ENCODE measurements at places on chromosomes 5 and 9.

- no peak for DNase-seq
Observed at GRCh38 chr9:121226175-121226574, 24.5 kb upstream of the RAB14 start.

- peak; percentile 36 for DNase-seq
Observed at GRCh38 chr5:177300236-177300880, 3.2 kb downstream of the RAB24 start.

DNA sequence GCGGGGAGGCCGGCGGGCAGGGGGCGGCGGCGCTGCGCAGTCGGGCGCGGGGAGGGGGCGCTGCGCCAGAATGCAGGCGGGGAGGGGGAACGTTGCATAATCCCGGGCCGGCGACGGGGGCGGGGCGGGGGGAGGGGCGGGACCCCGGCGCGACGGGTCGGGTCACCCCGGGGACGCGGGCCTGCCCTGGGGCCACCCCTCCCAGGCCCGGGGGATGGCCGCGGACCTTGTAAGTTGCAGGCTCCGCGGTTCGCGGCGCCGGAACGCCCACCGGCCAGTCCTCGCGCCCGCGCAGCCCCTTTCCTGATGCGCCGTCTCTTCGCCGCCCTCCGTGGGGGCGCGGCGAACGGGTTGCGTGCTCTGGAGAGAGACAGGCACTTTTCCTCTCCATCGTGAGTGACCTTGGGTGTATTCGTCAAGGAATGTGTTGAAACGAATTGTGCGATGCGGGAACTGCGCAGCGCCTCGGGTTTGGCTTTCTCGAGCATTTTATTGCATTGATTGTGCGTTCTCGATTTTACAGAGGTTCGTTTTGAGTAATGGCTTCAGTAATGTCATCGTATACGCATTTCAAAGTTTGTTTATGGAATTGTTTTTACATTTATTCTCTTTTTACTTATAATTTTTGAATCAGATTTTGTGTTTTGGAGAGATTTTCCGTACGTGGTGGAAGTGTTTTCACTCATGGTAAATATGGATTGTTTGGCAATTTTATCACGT is 802 bp downstream of the SPIN1 start:
- no peak for DNase-seq

GRCh38 chr5:36367524-36367923 is 65.8 kb upstream of the RANBP3L start:
- no peak for DNase-seq

DNA sequence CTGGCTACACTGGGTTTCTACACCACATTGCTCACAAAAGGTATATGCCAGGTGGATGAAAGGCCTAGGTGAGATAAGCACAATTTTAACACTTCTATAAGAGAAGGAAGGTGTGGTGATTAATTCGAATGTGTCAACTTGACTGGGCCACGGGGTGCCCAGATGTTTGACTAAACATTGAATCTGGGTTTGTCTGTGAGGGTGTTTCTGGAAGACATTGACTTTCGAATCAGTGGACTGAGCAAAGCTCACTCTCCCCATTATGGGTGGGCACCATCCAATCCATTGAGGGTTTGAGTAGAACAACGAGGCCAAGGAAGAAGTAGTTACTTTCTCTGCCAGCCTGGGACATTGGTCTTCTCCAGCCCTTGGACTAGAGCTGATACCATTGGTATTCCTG is 78.2 kb upstream of the COL5A1 start:
- no peak for DNase-seq

DNA sequence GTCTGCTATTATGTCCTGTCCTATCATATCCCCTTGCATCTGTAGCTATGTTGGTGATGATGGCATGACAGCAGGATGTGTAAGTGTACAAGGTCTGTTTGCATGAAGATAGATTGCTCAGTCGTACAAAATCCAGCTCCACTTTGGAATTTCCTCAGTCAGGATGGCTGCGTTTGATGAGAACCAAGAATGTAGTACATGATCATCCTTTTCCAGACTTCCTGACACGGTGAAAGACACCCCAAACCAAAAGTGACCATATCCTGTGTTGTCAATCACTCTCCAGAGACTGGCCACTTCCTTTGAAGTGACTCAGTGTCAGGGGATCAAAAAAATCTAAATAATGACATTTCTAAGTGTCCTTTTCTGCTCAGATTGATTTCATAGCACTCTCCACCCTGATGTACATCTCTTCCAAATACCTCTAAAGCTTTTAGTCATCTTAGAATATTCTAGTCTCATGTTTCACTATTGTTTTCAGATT is 213.4 kb downstream of the PLK2 start:
- DNase-seq: no peak

DNA sequence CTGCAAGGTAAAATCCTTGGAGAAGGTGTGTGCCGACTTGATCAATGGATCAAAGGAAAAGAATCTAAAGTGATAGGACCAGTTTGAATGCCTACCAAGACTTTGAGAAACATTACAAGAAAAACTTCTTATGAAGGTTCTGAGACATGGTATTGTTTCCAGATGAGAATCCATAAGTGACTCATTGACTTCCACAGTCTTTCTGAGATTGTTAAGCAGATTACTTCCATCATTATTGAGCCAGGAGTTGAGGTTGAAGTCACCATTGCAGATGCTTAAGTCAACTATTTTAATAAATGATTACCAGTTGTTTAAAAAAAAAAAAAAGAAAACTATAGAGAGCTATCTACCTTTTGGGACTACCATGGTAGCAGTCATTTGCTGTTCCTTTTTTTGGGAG is 7.0 kb downstream of the LNPEP start:
- DNase-seq: no peak

- no peak for DNase-seq
Observed at GRCh38 chr9:115050002-115050490, 67.9 kb downstream of the TNC start.

GRCh38 chr5:143571642-143572624 is 168.4 kb upstream of the NR3C1 start:
- no peak for DNase-seq

GRCh38 chr5:177183766-177184360 is 50.3 kb downstream of the NSD1 start:
- no peak for DNase-seq

DNA sequence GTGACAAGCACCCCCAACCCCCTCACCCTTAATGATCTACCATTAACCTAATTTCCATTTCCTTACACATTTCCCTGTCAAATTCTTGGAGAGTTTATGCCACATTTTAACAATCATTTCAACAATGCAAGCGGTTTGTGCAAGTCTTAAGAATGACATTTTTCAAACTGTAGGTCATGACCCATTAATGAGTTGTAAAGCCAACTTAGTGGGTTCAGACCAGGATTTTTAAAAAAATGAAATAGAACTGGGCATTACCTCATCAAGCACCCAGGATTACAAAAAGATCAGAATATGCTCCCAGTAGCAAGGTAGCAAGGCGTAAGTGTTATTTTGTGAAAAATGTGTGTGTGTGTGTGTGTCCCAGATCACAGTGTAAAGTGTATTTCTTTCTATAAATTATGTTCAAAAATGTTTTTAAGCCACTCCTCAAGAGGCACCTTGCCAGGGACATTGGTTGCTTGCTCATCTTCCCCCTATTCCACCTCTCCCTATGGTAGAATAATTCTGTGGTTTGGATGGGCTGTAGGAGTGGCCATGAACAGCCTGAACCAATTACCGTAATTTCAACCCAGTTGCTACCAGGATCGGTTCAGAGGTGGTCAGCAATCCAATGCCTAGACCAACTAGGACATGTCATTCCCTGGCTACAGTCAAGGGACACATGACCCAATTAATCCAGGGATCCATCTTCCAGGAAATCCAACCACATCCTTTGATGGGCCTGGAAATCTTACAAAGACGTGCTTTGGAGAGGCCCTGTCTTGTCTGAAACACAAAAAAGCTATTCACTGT is 14.4 kb upstream of the TGFBR1 start:
- no peak for DNase-seq

DNA sequence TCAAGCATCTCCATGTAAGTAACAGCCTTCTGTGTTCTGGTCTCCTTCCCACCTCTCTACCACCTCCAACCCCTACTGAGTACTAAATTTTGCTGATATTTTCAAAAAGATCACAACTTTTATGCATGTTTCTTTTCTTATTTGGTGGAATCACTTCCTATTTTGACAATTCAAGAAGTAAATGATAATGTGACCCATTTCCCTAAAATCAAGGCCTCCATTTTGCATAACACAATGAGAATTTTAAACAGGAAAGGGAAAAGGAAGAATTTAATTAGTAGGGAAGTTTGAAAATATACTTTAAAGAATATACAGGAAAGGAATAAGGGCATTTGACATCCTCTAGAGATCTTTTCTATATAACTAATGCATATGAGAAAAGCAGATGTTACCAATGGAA is 212.9 kb upstream of the RASA1 start:
- no peak for DNase-seq

GRCh38 chr9:112076814-112077213 is 98.3 kb downstream of the SUSD1 start:
- no peak for DNase-seq

GRCh38 chr5:52469835-52470234 is 317.9 kb upstream of the ITGA1 start:
- DNase-seq: no peak
